Activated CD4-positive, CD25-positive, alpha-beta regulatory T cell (primary cell): ENCODE measurements at places on chromosomes 1 and 21.

GRCh38 chr1:246271516-246271915, 235.6 kb downstream of the SMYD3 start:
- DNase-seq = no peak

GRCh38 chr1:87888446-87888845, 559.8 kb downstream of the LMO4 start:
- no peak for DNase-seq

- DNase-seq = no peak
Measured at GRCh38 chr21:41361053-41361785, 608 bp upstream of the MX2 start.

DNA sequence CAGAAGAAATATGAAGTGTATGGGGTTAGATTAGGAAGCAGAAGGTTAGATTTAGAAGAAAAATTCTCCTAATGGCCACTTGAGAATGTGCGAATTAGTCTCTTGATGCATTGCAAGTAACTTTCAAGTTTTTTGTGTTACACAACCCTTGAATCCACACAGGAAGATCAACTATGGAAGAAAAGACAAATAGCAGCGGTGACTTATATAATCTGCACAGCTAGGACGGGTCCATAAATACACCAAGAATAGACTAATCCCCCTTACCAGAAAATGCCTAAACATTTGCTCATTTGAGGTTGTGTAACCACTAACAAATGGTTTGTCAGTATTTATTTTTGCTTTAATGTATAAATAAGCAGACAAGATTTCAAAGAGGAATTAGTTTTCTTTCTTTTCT, 182.6 kb downstream of the TGFB2 start:
- no peak for DNase-seq

DNA sequence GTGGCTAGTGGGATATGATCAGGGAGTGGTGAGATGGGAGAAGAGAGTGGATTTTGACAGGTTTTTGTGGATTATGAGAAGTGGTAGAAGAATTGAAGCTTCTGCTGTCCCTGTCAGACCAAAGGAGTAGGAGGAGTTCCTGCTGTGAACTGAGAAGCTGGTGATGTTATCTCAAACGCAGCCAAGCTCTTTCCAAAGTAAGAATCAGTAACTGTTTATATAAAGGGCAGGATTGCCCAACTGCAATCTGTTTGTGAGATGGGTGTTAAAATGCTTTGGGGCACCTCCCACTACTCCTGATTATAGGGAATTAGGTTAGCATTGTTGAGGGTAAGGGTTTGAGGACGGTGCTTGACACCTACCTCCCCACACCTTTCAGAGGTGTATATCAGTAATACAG, 60.5 kb upstream of the USP25 start:
- no peak for DNase-seq
